ENCODE measurements at places on chromosomes 13 and 19. TPM values are rescaled to one million over a fixed set of nuclear protein-coding genes. Genes with fewer than 3 reads are reported as not detected.
A peak's percentile ranks its signal among the peaks of the same experiment; 100 is the strongest.

- no peaks in the 10 kb centered on the region for H3K36me3 ChIP-seq
- H3K27me3 ChIP-seq: no peaks in the 10 kb centered on the region
- no peak overlapping the region for H3K27ac ChIP-seq
- DNase-seq: no peak
- H3K4me3 ChIP-seq: no peak overlapping the region
These were observed 7.5 kb upstream of the OR10H5 start for GRCh38 chr19:15779756-15780476.

Gene REEP6
- 24.7 TPM for total RNA-seq

Gene TTYH1
- not detected for total RNA-seq

GRCh38 chr13:40109351-40109844 is 453.9 kb downstream of the COG6 start:
- no peaks in the 10 kb centered on the region for H3K27me3 ChIP-seq
- DNase-seq: no peak

GRCh38 chr19:10639836-10640235 is 14.3 kb upstream of the ILF3 start:
- no peak for DNase-seq
- peaks cover 8% of the 10 kb centered on the region for H3K4me1 ChIP-seq
- H3K36me3 ChIP-seq: peaks cover 58% of the 10 kb centered on the region
- no peak overlapping the region for H3K4me3 ChIP-seq

- no peak overlapping the region for H3K4me3 ChIP-seq
- no peaks in the 10 kb centered on the region for H3K36me3 ChIP-seq
- H3K4me1 ChIP-seq: peaks cover 34% of the 10 kb centered on the region
- no peak overlapping the region for H3K27ac ChIP-seq
- DNase-seq: peak; percentile 57
- peaks cover 90% of the 10 kb centered on the region for H3K27me3 ChIP-seq
These were observed 47.9 kb downstream of the LYL1 start for GRCh38 chr19:13054626-13055212.

- DNase-seq: no peak
- H3K4me1 ChIP-seq: peaks cover 16% of the 10 kb centered on the region
- H3K27ac ChIP-seq: no peak overlapping the region
- no peaks in the 10 kb centered on the region for H3K27me3 ChIP-seq
- peak overlapping the region; percentile 78 for H3K4me3 ChIP-seq
These were observed 1.5 kb upstream of the UPF3A start for GRCh38 chr13:114279758-114280355.
